ENCODE measurements at places on chromosomes 5 and 9.

DNA sequence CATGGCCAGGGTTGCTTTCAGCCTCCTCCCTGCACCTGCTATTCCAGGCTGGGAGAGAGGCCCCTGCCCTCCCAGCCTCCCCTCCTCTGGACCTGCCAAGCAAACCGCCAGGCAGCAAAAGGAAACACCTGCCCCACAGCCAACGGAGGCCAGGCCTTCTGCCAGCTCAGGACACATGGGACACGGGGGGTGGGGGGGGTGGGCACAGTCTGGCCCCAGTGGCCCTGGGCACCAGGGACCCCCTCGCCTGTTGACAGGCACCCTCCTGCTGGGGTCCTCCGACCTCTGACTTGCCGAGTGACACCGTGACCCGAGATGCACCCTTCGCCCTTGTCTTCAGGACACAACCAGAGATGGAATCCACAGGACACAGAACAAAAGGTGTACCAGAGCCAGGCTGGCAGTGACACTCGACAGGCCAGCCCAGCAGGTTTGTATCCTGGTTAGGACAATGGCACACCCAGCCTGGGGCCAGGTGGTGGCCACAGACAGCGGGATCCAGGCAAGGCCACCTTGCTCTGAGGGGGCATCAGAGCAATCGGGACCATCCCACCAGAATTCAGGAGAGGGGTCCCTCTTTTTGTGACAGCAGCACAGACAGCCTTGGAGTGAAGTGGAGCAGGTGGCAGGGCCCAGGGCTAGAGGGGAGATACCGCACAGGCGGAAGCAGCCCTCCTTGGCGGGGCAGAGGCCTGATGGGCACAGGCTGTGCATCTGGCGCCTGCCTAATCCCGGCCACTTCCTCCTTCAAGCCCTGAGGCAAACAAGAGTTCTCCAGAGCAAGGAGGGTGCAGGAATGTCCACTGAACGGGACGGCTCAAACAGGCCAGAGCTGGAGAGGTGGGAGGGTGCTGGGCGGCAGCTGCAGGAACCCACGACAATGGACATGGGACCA, 1.3 kb upstream of the TMEM210 start:
- no peak for DNase-seq

- DNase-seq: no peak
Observed at GRCh38 chr9:121663591-121663990, 12.2 kb downstream of the DAB2IP start.

DNA sequence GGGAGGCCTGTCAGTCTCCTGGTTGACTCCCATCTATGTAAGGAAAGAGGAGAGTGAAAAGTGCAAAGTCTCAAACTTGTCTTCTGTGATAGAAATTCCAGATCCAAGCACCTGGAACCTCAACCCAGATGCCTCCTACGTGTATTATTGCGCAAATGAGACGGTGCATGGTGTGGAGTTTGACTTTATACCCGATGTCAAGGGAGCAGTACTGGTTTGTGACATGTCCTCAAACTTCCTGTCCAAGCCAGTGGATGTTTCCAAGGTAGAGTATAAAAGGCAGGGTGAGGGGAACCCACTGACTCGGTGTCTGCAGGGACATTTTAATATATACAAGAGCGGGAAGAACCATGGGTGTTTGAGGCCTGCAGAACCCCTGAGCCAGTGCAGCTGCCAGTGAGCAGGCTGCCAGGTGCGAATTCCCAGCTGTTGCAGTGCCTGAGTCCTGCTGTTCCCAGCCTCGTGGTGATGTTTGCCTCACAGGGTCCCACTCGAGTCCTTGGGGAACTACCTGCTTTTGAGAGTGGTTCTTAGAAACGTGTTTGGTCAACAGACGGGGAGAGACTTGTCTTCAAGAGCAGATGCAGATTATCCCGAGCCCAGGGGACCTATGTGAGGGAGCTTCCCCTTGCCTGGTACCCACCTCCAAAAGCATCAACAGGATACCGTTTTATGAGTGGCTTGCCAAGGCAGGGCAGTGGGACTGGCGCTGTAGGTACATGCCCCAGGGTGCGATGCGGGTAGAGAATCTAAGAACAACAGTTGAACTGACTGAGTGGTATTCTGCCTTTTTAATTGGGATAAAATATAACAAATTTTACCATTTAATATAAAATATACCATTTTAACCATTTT, 9.5 kb downstream of the PSAT1 start:
- DNase-seq: no peak

GRCh38 chr9:136543280-136543679, 2.6 kb downstream of the NOTCH1 start:
- DNase-seq: no peak

DNA sequence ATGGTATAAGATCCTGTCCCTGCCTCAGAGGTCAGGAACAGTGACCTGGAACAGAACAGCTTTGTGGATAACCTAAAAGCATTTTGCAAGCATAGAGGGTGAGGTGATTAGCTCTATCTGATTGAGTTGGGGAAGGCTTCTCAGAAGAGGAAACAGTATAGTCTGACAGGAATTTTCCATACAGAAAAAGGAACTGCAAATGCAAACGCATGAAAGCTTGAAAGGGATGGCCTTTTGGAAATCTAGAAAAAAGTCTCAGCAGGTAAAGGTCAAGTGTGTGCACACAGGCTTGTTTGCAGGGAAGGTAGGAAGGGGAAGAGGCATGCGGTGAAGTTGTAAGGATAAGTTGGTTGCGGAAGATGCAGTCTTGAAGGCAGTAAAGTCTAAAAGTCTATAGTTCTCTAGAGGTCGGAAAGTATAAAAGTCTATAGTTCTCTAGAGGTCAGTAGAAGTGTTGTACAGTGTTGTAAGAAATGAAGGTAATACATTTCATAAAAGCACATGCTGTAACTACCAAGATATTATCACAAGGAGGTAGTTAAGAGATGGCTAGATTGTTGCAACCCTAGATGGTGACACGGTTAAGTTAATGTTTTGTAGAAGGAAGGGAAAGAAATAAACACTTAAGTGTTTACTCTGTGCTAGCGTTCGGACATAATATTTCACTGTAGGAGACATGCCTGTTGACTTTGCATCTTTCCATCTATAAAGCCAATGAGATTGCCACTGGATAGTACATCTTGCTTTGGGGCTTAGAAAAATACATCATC, 16.7 kb upstream of the HSPB3 start:
- no peak for DNase-seq

- no peak for DNase-seq
Observed at GRCh38 chr5:61402970-61403900, 71.2 kb downstream of the ZSWIM6 start.

GRCh38 chr5:87152886-87153285, 114.8 kb upstream of the RASA1 start:
- no peak for DNase-seq

- no peak for DNase-seq
Observed at GRCh38 chr9:6247266-6247665, 31.7 kb downstream of the IL33 start.

- no peak for DNase-seq
Observed at GRCh38 chr5:103480246-103480645, 82.3 kb downstream of the NUDT12 start.

- no peak for DNase-seq
Observed at GRCh38 chr9:13322828-13323550, 43.5 kb upstream of the MPDZ start.

- no peak for DNase-seq
Observed at GRCh38 chr9:16987026-16987425, 116.6 kb upstream of the BNC2 start.

DNA sequence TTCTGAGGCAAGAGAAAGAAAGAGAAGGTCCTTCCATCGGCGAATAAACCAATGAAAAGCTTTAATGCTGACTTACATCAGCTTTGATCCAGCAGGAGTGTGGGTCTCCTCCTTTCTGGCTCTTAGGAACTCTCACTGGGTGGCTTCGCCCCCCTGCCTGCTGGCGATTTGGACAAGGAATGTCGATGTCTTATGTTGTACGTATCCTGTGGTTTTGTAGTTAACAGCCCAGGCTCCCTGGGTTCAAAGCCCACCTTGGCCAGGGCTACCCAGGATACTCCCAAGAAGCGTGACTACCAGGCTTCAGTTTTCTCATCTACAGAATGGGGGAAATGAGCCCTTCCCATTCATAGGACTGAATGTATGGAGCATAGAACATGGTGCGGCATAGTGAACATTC, 124.2 kb downstream of the ROR2 start:
- no peak for DNase-seq

DNA sequence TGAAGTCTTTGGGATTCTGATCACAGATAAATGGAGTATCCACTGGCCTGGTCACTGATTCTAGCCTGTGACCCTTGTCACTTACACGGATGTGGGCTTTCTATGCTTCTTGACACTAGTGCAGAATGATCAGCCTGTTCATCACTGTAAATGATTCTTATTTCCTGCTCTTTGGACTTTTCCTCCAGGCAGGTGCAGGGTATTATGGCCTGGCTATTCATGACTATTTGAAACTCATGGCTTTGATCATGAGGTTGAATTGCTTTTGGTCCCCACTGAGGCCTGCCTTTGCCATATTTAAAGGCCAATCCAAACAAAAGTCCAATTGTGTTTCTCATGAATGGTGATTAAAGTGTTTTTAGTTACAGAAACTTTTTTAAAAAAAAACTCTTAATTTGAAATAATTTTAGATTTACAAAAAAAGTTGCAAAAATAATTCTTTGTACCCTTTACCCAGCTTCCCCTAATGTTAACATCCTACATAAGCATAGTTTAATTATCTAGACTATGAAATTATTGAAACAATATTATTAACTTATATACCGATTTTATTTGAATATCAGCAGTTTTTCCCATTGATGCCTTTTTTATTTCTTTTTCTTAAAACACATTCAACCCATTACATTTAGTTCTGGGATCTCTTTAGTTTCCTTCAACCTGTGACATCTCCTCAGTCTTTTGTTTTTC, 68.1 kb downstream of the GALNT10 start:
- no peak for DNase-seq

DNA sequence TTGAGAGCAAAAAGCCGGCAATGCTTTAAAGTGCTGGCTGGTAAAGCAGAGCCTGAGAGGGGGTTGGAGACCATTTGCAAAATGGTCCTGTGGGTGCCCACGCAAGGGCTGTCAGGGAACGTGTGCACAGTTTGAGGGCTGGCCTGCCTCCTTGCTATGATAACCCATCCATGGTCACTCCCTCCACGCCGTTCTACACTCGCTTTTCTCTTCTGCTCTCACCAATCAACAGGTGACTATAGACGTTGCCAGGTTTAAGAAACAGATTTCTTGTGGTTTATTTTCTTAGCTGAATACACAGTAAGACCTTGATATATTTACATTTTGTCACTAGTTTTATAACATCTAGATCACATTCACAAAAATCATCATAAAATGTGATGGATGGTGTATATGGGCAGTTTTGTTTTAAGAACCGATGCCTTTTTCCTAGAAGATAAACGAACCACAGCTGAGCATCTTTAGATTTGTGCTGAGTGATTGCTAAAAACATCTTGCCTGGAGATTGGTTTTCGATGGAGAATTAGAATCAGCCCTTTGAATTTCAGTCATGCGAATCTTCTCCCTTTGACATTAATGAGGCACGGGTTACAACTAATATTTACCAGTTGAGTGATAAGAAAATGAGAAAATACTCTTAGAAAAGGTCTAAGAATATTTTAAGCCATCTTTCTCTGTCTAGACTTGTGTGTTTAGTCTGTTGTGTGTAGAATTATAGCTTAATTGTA, 13.9 kb downstream of the MAP1B start:
- no peak for DNase-seq

DNA sequence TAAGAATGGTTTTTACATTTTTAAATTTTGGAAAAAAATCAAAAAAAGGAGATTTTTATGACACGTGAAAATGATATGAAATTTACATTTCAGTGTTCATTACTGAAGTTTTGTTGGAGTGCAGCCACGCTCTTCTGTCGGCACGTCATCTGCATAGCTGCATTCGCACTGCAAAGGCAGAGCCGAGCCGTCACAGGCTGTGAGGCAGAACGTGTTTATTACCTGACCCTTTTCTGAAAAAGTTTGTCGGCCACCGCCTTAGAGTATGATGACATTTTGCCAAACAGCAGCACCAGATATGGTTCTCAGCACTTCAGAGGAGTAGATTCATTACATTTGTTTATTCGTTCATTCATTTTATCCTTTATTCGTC, 24.1 kb downstream of the HRH2 start:
- DNase-seq: no peak

- no peak for DNase-seq
Observed at GRCh38 chr5:83496626-83497025, 25.1 kb downstream of the VCAN start.

All from thoracic aorta (tissue), 2 donors.